Stimulated activated CD4-positive, alpha-beta T cell treated with anti-CD3 and anti-CD28 coated beads, Interleukin-15, amount 100 ng/mL, for 1 hour (primary cell): ENCODE measurements at places on chromosomes 3 and 15.

- no peak for DNase-seq
Measured at GRCh38 chr15:52649686-52650085, 29.5 kb downstream of the ATOSA start.

- DNase-seq, result no peak
Measured at GRCh38 chr3:25027650-25028049, 400.4 kb upstream of the RARB start.

DNA sequence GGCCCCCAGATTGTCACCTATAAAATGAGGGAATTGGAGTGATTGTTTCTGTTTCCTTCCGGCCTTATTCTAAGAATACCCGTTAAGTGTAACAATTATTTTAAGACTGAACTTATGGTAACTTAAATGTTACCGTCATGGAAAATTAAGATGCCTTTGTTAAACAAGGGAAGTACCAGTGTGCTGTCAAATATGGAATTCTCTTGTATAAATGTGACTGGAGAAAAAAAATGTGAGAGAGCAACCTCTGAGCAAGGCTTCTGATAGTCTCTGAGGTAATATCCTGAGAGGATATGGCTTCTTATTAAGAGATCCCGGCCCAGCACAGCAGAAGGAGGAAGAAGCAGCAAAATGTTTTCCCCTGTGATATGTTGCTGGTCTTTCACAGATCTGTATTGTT, 480.7 kb upstream of the ADAMTS9 start:
- DNase-seq, result no peak

- no peak for DNase-seq
Measured at GRCh38 chr3:107514453-107514852, 8.3 kb upstream of the BBX start.

- no peak for DNase-seq
Measured at GRCh38 chr15:73049564-73050215, 2.6 kb upstream of the NEO1 start.

DNA sequence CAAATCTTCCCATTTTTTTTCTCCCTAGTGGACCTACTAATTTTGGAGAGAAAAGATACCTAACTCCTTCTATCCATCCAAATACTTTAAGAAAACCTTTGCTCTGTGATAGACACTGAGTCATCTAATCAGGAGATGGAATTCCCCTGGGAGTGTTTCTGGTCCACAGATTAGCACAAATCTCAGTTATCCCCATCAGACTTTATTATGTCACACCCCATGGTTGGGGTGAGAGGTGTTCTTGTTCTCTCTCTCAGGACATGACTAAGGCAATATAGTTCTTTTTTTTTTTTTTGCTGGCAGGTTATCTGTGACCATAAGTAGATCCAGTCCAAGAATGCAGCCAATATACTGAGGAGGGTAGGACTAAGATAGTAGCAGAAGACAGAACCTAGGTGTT, 15.8 kb downstream of the SLC9A9 start:
- DNase-seq, result no peak

DNA sequence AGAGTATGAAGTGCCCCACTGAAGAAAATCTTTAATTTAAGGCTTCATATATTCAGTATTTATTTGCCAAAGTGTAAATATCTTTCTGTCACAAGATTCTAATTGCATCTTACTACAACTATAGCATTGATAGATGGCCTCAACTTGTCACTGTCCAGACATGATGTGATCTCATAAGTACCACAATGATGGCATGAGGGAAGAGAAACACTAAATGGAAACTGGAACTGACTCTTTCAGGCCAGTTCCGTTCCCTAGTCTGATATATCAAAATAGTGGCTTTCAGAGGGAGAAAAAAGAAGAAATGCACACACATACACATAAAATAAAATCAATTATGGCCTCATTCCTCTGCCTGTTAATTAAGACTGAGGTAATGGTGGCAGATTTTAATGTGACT, 615.7 kb downstream of the TBL1XR1 start:
- DNase-seq, result no peak

GRCh38 chr3:143924522-143925285, 46.9 kb upstream of the DIPK2A start:
- DNase-seq, result no peak

DNA sequence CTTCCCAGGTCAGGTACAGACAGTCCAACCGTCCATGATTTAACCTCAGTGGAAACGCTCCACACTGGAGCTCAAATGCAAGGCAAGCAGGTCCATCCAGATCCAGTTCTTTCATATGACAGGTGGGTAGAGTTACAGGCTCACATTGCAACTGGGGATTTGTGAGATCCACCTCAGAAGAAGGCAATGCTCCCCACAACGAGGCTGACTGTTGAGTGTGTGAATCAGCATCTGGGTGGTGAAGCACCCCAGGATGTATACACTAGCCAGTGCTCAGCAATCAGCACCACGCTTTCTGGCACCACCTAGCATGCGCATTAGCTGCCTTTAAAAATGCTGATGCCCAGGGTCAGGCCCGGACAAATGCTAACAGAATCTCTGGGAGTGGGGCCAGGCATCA, 343.5 kb upstream of the ICE2 start:
- no peak for DNase-seq

GRCh38 chr3:154323891-154324738, at the start of gene DHX36:
DHX36 (minus strand) TSS chr3:154324487; CDS start chr3:154324416, 71 bp downstream.
- DNase-seq, result peak; percentile 72

- DNase-seq, result no peak
Measured at GRCh38 chr15:26831951-26832350, 34.9 kb upstream of the GABRA5 start.

GRCh38 chr3:76585794-76586392, 454.0 kb upstream of the ROBO2 start:
- DNase-seq, result no peak

GRCh38 chr3:8443829-8444791, 57.5 kb upstream of the LMCD1 start:
- DNase-seq, result no peak

GRCh38 chr15:83365370-83365938, 81.0 kb upstream of the BNC1 start:
- DNase-seq, result no peak

DNA sequence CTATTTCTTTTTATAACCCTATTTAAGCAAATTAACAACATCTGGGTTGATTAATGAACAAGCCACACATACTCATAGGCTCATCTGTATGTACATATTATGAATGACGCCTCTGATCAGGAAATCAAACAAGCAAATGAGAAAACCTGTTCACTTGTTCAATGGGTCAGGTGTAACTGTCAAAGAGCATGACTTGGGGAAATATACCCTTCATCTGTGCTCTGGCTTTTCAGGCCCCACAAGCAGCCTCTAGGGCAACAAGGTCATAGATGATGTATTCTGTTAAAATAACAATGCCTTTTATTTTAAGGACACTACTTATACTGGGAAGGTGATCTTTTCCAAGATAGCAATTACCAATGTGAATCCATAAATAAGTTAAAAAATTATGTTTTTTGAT, 102.0 kb downstream of the RBMS3 start:
- DNase-seq, result no peak
